ENCODE measurements at places on chromosomes 6 and 20. TPM values are rescaled to one million over a fixed set of nuclear protein-coding genes. Genes with fewer than 3 reads are reported as not detected.

Gene OPN5
- not detected for total RNA-seq

Gene GRM1
- not detected for total RNA-seq

Gene EPPIN
- total RNA-seq: not detected

Gene THBD
- not detected for total RNA-seq

Gene SLC25A27
- 0.54 TPM for total RNA-seq
